ENCODE measurements at places on chromosomes 2 and 18.

DNA sequence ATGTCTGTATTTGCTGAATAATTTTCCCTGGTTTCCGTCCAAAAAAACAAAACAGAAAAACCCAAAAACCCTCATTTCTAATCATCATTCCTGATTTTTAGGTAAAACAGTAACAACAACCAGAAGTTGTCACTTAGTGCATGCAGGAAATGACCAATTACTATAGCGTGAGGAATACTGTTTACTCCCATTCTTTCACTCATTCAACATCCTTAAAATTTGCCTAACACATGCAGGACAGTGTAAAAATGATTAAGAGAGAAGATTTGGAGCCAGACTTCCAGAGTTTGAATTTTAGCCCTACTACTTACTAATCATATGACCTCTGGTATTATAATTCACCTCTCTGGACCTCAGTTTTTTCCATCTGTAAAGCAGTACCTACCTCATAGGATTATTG lies 83.1 kb downstream of the FIGN start:
- no peak for DNase-seq

GRCh38 chr2:180970016-180970415 lies 10.4 kb upstream of the UBE2E3 start:
- DNase-seq: no peak

DNA sequence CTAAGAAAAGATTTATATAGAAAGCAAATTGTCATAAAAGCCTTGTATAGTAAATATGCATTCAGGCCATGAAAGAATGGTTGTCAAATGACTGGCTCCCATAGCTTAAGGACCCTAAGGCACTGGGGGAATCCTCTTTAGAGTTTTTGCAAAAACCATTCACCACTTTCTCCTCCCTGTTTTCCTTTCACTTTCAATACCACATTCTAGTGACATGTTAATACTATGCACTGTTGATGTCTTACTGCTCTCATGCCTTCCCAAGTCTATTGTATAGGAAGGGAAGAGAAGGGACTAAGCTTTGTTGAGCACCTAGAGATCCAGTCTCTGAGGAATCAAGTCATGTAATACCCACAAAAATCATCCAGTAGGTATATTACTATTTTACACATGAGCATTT lies 383.0 kb upstream of the LRRTM1 start:
- no peak for DNase-seq

DNA sequence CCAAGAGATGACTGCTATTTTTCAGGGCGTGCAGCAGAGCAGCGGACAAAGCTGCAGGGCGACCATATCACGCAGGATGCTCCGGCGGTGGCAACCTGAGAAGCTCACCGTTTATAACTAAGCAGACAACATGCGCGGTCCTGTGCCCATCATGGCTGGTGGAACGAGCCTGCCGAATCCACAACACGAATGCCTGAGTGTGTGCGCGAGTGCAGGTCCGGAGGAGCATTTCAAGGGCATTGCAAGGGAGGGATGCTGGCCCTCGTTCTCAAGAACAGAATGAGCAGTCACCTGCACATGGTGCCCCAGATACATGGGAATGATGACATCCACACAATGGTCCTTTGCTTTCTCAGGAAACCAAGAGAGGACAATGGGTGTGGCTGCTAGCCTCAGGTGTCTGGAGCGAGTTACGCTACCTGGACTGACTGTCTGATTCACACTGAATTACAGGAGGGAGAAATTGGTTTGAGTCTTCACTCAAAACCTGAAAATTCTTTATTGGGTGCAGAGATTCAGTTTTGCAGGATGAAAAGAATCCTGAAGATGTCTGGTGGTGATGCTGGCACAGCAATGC lies 39.8 kb downstream of the TBC1D8 start:
- no peak for DNase-seq

DNA sequence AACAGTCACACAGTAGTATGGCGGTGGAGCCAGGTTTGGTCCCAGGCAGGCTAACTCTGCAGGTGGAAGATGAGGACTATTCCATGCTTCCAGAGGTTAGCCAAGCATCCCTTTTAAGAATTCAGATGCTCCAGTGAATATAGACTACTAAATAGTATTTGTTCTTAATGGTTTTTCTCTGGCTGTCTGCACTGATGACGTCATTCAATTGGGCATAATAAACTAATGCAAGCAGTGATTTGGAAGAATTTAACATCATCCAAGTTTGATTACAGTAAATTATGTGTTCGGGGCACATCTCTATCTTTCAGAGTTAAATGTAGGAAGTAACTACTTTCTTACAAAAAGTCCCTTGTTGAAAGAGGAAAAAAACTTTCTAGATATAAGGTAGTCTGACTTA lies 78.8 kb upstream of the RND3 start:
- no peak for DNase-seq

DNA sequence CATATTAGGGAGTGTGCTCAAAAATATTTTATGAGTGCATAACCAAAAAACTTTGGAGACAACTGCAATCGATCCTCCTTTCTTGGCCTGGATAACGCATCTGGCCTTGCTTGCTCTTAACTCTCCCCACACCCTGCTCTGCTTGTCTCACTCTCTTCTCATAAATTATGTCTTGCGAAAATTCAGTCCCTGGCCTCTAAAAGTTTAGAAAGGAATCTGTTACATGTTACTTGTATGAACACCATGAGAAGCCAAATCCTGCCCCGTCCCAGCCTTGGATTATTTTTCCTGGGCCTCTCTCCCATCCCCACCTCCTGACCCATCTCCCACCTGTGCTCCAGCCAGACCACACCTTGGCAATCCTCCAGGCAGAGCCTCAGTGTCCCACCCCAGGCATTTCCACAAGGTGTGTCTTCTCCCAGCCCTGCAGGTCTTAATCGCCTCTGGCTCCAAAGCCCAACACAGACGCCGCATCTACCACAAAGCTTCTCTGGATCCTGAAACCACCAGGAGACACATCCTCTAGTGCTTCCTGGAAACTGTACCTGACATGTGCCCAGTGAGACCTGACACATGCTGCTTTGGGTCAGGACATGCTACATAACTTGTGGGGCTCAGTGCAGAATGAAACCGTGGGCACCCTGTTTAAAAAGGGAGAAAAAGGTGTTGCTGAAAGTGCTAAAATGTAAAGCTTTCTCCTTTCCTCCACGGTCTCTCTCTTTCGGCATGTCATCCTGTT lies 99.6 kb upstream of the ST3GAL5 start:
- DNase-seq: no peak

GRCh38 chr2:62297624-62298010 lies 101.7 kb downstream of the B3GNT2 start:
- no peak for DNase-seq

GRCh38 chr18:13436576-13436975 lies 218.0 kb downstream of the LDLRAD4 start:
- no peak for DNase-seq

GRCh38 chr2:70985956-70986355 lies 7.5 kb downstream of the ANKRD53 start:
- DNase-seq: no peak

Measured in esophagus squamous epithelium (tissue), 5 donors.